ENCODE measurements at places on chromosomes 11 and 22.
A peak's percentile ranks its signal among the peaks of the same experiment; 100 is the strongest.

DNA sequence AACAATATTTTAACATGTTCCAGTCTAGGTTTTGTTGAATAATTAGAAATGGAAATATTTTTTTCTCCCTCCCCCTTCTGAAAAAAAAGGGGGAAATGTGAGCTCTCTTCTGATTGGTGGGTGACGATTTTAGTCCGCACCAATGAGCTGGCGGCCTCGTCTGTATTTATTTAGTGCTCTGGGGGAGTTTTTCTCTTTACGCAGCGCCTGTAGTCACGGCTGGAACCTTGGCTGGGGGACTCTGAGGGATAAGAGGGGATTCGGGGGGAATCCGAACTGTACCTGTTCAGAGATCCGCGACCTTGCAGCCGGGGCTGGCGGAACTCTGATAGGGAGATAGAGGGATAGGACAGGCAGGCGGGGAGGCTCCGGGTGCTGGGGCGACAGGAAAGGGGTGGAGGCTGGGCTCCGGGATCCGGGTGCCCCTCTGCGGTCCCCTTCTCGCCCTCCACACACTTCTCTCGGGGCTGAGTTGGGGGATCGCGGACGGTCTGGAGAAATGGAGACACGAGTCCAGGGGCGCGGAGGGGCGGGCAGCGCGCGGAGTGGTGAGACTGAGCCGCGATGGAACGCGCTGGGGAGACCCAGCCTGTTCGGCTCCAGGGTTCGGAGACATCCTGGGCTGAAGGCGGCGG is 99.7 kb upstream of the HSD17B12 start:
- DNase-seq = peak; percentile 13

- peak; percentile 42 for DNase-seq
Observed at GRCh38 chr11:101860696-101861427, 53.9 kb upstream of the CEP126 start.

DNA sequence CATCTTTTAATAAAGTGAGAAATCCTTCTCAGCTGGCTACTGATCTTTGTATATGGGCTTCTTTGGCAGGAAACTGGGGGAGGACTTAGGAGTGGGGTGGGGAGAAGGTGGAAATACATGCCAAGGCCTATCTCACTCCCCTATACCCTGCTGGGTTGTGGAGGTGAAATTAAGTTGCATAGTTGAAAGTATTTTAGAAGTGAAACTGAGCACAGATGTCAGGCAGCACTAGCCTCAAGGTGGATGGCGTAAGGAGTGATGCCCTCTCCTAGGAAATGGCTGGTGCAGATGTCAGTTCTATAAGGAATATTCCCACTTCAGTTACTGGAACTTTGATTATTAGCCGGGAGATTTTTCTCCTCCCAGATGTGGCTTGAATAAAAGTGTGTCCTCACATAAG is 46.3 kb downstream of the NNMT start:
- no peak for DNase-seq

- DNase-seq = no peak
Observed at GRCh38 chr11:60912223-60912850, 1.6 kb upstream of the TMEM109 start.

DNA sequence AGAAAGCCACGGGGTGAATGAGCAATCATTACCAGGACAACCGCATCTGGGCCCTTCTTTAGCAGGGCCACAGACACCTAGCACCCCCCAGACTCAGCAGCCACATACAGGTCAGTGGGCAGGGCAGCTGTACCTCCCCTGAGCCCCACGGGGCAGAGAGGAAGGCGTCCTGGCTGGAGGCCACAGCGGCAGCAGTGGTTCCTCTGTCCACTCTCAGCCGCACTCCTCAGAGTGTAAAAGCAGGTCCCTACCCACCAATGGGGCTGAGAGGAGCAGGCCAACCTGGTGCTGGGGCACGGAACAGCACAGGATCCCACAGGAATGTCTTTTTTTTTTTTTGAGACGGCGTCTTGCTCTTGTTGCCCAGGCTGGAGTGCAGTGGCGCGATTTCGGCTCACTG is 65.5 kb downstream of the APOL1 start:
- DNase-seq = no peak

- DNase-seq = no peak
Observed at GRCh38 chr11:47468598-47469214, 19.8 kb upstream of the RAPSN start.

GRCh38 chr11:76380159-76380976 is 564 bp downstream of the THAP12 start:
- peak; percentile 38 for DNase-seq

- peak; percentile 57 for DNase-seq
Observed at GRCh38 chr11:28697920-28698827, 590.0 kb downstream of the METTL15 start.

DNA sequence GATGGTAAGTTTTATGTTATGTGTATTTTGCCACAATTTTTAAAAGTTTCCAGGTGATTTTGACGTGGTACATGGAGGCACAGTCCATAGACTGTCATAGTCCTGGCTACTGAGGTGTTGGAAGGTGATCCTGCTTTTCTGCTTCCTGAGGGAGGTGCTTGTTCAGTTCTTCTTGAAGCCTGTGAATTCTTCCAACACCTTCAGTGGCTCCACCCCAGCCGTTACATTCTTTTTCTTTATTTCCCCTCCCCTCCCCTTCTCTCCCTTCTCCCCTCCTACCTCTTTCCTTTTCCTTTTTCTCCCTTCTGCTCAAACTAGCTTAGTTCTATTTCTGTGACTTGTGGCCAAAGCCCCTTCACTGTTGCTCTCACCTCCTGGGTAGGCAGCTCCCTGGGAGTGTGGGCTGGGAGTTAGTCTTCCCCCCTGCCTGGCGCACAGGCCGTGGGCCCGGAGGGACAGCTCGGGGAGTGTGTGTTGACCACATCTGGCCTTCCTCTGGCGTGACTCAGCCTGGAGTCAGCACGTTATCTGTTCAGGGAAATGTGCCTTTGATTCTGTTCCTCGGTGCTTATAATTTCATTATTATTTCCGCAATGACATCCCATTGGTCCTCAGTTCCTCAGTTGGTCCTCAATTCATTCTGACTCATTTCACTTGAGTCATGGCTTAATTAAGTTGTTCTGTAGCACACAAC is 566.2 kb downstream of the TBC1D22A start:
- no peak for DNase-seq

DNA sequence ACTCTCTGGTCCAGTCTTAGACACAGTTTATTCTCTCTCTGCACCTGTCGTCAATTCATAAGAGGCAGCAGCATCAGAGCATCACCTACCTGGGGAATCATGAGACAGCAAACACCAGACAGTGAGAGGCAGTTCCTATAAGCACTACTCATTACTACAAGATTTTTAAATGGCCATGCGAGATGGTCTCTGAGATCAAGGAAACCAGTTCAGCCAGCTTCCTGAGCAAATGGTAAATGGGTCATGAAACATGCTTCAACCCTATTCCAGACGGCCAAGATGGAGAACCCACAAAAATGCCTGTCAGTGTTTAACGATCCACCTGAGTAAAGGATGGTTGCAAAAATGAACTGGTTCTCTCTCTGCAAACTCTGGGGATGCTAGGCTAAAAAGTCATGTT is 52.9 kb downstream of the SYTL2 start:
- no peak for DNase-seq

- DNase-seq = no peak
Observed at GRCh38 chr11:43789700-43790443, 90.8 kb upstream of the ALKBH3 start.

DNA sequence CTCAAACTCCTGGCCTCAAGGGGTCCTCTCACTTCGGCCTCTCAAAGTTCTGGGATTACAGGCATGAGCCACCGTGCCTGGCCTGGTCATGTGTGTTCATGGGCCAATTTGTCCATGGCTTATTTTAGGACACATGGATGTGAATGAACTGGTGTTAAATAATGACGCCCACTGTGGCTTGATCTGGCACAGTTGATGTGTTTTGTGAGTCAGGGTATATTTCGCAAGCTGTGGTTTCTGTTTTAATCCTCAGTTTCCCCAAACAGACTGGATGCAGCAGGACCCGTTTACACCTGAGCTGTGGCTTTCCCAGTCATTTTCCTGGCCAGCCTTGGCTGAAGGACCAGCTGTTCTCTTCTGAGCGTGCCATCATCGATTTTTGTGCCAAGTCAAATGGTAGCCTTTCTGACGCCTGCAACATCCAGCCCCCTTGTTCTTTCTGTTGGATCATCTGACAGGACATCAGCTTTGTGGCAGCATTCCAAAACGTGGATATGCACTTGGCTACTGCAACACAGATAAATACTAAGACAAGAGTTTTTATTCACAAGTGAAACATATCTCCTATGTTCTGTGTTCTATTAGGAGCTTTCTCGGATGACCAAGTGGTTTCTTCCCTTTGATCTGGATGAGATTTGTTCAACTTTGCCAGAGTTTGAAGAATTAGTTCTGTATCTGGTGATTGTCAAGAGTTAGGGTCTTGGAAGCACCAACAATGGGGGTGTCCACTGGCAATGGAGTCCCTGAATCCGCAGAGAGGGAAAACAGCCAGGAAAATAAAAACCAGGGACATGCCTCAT is 40.0 kb upstream of the SEPTIN5 start:
- DNase-seq = no peak

- DNase-seq = no peak
Observed at GRCh38 chr22:27612115-27612514, 189.4 kb downstream of the MN1 start.

GRCh38 chr11:47148270-47148669 is 28.4 kb downstream of the ARFGAP2 start:
- DNase-seq = no peak

DNA sequence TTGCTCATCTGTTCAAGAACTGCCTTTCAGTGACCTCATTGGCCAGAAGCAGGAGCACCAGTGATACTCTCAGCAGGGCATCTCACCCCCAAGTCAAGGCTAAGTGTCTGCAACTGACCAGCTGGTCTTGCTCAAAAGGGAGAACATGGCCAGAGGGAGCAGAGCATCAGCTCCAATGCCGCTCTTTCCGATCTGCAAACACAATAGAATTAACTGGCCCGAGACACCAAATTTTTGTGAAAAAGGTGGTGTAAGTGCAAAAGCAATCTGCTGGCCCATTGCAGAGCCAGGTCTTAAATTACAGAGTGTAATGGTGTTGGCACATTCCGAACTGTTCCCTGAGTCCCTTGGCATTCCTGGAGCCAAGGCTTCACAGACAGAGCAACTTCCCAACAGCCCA is 97.0 kb downstream of the PKNOX2 start:
- no peak for DNase-seq

DNA sequence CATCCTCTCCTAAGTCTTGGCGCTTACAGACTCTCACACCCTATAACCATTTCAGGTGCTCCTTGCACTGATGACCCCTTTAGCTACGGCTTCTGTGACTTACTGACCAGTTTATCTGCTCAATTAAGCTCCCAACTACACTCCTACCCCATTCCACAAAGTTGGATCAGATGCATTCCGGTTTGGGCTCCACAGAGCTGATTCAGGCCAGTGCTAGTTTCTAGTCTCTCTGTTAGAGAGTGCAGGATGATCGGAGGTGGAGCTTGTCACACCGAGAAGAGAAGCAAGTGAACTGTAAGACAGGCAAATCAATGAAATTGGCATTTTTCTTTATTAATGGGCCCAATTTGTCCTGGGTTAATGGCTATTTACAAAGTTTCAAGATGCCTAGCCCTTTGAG is 436.8 kb upstream of the CADM1 start:
- DNase-seq = no peak

DNA sequence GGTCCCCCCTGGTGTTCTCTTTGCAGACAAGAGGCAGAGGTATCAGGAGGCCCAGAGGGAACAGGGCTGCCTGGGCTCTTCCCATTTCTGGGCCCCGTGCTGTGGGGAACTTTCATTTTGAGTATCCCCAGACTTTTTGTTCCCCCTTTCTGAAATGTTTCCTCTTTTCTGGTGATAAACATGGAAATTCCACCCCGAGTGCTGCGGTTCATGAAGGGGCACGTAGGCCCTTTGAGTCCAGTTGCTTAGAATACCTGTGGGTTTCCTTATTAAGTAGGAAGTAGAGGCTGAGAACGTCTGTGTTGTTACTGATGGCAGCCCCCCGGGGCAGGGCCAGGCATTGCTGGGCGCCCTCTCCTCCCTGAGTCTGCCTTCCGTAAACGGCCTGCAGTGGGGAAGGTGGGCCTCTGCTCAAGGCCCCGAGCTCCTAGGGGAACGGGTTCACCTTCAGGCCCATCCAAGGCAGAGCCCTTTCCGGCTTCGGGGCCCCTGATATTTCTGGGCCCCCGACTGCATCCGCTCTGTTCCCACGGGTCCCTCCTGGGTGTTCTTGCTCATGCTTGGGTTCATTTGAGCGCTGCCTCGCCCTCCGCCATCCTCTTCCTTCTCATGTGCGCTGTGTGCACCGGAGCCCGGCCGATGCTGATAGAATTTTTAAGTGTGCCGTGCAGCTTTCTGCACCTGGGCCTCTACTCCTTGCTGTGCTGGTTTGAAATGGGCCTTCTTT is 12.0 kb downstream of the TBC1D22A start:
- DNase-seq = no peak

- DNase-seq = no peak
Observed at GRCh38 chr22:39871008-39871798, 22.4 kb downstream of the ENTHD1 start.

- no peak for DNase-seq
Observed at GRCh38 chr22:50445071-50445879, 29.6 kb downstream of the SBF1 start.

- no peak for DNase-seq
Observed at GRCh38 chr11:61838501-61838900, 10.4 kb downstream of the FADS2 start.

DNA sequence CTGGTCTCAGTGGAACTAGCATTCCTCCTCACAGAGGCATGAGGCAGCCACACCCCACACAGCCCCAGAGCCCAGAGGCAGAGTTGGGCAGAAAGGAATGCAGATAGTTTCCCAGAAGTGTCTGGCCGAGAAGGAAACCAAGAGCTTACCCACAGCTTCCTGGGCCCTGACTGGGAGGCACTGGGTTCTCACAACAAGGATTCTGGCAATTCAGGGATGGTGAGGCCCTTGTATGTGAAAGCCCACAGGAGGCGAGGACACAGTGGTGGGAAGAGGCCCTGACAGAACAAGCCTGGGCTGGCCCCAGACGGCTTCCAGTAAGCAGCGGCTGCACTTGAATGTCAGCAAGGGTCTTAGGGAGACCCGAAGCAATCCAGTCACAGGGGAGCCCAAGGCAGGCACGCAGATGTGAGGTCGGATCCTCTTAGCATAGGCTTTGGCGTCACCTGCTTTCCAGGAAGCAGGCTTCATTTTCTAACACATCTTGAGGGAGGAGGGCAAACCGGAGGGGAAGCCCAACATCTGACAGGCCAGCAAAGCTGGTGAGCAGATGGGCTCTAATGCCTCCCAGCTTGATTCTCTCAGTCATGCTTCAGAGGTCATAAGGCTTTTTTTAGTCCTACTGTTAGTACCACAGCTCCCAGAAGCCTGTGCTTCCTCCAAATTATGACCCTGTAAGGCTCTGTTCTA is 78.3 kb upstream of the AKIP1 start:
- no peak for DNase-seq

GRCh38 chr11:101346591-101346990 is 217.0 kb upstream of the PGR start:
- no peak for DNase-seq

Data from hematopoietic multipotent progenitor cell treated with erythropoietin and hydrocortisone succinate and interleukin-3 and kit ligand, for 8 days (in vitro differentiated cells).